ENCODE measurements at places on chromosomes 1 and 21.
A peak's percentile ranks its signal among the peaks of the same experiment; 100 is the strongest.

- DNase-seq, result no peak
Observed at GRCh38 chr1:155725142-155725541, 36.3 kb downstream of the DAP3 start.

- DNase-seq, result no peak
Observed at GRCh38 chr1:22722901-22723550, 12.4 kb downstream of the EPHB2 start.

- DNase-seq, result no peak
Observed at GRCh38 chr1:39533442-39533841, 42.0 kb downstream of the BMP8A start.

GRCh38 chr1:109397581-109398342, at the start of gene SORT1:
Gene SORT1, minus strand, starts transcription at chr1:109397918. Its CDS starts 26 bp downstream, at chr1:109397892.
- DNase-seq, result peak; percentile 73

DNA sequence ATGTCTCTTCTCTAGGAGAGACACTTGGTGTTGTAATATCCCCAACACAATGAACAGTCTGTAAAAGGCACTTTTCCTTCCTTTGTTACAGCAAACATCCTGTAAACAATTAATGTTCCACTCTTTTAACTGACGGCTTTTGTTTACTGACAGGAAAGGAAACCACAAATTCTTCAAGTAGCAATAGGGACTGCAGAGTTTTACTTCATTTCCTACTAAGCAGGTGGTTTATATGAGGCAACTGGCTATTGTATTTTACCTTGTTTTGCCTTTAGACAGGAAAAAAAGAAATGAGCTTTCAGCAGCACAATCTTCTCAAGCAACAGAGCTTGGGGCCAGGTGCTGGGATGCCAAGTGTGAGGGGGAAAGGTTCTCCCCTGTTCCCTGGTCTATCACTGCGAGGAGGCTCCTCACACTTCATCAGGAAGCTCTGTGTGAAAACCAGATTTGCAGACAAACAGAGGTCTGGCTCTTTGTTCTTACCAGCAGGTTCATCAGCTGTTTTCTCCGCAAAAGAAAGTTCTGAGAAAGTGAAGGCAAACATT, 51.2 kb downstream of the SIPA1L2 start:
- no peak for DNase-seq

DNA sequence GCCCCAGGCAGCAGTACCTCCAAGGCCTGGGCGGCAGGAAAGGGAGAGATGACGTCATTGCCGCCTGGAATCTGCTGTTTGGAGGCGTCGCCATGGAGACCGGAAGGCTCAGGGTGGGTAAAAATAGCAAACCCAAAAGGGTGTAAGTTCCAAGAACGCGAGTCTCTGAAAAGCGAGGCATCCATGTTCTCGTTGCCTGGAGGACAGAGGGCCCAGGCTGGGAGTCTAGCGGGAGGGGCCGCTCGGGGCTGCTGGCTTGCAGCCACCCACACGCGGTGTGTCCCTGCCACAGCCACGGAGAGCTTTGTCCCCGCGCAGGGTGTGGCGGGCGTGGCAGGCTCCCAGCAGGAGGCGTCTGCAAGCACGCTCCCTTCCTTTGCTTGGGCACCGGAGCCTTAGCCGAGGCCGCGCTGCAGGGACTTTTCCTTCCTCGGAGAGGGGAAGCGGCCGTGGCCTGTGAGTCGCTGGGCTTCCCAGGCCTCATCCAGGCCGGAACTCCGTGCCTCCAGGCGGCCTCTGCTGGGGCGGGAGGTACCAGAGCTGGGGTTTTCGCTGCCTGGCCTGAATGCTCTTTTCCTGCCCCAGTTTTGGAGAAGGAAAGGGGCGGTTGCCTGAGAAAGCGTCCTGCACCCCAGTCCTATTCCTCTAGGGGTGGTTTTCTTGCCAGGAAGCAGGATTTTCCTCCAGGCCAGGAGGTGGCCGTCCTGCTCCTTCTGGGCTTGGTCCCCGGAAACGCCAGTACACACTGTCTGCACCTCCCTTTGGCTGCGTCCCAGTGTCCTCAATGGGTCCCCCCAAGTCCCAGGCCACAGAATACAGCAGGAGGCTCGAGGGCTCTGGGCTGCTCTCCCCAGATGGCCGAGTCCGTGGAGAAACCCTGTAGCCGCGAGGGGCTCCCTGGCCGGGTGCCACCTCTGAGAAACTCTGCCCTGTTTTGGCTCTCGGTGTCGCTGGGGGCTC, 15.3 kb upstream of the SKI start:
- peak; percentile 46 for DNase-seq

DNA sequence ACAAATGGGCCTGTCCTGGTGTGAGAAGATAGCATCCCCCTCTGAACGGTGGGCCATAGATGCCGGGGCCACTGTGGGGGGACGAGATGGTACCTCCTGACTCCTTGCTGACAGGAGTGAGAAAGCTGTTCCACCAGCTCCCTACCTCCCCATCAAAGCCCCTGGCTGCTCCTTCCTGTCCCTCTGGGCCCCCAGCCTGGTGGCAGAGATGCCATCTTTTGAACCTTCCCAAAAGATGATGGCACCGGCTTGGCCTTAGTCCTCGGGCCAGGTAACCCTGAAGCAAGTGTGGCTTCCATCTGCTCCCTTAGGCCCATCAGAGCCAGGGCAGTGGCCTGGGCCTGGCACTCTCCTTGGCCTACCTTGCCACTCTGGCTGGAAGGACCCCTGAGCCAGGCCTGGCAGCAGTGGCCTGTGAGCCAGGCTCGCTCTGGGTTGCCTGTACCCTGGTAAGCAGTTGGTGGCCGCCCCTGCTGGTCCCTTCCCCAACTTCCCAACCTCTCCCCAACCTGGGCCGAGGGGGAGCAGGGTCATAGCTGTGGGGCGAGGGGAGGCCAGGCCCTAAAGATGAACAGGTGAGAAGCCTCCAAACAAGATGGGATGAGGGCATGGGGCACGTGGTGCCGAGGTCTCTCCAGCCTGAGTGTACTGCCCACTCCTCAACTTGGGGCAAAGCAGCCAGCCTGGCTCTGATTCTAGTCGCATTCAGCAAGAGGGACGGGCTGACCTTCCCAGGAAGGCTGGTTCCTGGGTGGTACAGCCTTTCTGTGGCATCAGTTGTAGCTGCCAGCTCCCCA, 34.7 kb downstream of the ZBTB17 start:
- DNase-seq, result no peak

DNA sequence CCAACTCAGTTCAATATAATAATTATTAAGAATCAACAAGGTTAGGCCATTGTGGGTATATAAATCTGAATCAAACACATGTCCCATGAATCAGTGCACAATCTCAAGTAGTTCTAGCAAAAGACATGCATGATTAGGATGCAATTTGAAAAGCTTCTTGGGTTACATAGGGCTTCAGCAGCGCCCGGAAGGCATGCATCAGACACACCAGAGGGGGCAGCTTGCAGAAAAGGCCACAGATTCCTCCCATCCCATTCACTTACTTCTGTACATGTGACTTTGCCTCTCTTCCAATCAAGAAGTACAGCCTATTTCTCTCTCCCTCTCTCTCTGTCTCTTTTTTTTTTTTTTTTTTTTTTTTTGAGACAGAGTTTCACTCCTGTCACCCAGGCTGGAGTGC, 91.8 kb downstream of the KCNN3 start:
- DNase-seq, result no peak

- no peak for DNase-seq
Observed at GRCh38 chr21:29085106-29085752, 11.8 kb upstream of the CCT8 start.

- DNase-seq, result no peak
Observed at GRCh38 chr21:38712071-38712470, 93.7 kb upstream of the ETS2 start.

DNA sequence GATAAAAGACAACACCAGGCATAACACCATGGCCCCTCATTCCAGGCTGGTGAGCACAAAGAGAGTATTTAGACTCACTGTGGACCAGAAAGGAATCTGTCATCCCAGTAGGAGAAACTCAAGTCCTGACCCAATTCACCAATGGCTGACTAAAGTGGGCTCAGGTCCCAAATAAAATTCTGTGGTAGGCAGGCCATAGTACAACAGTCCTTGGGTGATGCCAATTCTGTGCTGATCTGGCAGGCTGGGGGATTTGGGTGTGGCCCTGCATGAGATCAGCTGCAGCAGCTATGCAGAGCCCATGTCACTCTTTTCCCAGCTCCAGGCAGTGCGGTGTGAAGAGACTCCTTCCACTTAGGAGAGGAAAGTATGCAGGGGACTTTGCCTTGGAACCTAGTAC, 245.1 kb downstream of the LBR start:
- DNase-seq, result no peak

DNA sequence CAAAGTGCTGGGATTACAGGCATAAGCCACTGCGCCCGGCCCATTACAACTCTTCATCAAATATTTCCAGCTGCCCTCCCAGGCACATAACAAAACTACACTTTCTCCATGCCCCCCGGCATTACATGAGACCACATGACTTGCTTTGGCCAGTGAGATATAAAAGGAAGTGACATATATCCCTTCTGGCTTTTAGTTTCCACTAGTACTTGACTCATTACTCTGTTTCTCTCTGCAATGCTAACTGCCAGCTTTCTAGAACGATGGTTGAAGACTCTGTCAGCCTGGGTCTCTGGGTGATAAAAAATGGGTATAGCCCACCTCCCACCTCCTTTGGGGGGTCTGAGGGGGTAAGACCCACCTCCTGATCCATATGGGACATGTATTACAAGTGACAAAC, 24.2 kb downstream of the ABL2 start:
- DNase-seq, result no peak

DNA sequence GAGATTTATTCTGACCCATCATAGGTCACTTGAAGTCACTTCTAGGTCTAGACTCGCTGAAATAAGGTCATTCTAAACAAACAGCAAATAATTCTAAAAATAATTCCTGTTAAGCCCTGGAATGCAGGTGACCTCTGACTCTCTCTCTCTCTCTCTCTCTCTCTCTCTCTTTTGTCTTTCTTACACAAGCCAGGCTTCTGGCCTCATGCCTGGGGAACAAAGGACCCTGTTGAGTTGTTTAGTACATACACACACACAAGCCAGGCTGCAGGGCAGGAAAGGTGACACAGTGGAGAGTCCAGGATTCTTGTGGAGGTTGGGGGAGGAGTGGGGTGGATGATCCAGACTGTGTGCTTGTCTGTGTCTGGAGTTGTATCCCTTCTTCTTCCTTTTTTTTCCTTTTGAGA, 4.0 kb upstream of the MEX3A start:
- no peak for DNase-seq

DNA sequence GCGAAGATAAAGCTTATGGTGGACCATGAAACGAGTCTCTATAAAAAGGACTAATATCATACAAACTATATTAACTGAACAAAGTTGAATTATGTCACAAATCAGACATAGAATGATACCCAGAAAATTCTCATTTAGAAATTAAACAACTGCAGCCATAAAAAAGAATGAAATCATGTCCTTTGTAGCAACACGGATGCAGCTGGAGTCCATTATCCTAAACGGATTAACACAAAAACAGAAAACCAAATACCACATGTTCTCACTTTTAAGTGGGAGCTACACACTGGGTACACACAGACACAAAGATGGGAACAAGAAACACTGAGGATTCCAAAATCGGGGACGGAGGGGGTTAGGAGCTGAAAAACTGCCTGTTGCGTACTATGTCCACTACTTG, 11.5 kb downstream of the COP1 start:
- no peak for DNase-seq

DNA sequence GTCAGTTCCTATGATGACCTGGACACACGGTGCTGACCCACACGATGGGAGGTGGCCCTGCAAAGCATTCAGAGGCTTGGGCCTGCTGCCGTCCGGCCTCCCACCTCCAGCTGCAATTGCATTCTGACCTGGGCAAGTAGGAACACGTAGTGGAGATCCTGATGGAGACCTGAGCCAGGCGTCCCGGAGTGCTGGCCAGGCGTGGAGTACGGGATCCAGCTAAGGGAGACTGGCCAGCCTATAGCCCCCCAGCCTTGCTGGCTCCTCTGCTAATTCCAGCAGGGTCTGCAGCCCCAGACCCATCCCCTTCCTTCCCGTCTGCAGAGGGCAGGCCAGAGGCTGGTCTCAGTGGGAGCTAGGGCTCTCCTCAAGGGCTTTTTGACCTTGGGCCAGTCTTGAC, 11.2 kb downstream of the CD46 start:
- no peak for DNase-seq

- DNase-seq, result no peak
Observed at GRCh38 chr1:39144924-39145323, 59.6 kb upstream of the MACF1 start.

DNA sequence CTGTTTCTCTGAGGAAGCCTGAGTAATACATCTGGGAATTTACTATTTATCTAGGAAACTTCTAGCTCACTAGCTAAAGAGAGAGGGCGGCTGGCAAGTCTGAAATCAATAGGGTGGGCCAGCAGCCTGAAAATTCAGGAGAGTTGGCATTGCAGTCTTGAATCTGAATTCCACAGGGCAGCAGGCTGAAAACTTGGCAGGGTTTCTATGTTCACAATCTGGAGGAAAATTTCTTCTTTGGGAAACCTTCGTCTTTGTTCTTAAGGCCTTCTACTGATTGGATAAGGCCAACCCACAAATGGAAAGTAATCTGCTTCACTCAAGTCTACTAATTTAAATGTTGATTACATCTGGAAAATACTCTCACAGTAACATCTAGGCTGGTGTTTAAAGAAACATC, 101.0 kb upstream of the COG2 start:
- no peak for DNase-seq

Measured in activated naive CD8-positive, alpha-beta T cell treated with anti-CD3 and anti-CD28 coated beads, Interleukin-2, amount 50 U/mL, for 24 hours (primary cell).